ENCODE measurements at places on chromosomes 12 and 14.

GRCh38 chr12:117279606-117280005, 81.8 kb downstream of the NOS1 start:
- DNase-seq: no peak

DNA sequence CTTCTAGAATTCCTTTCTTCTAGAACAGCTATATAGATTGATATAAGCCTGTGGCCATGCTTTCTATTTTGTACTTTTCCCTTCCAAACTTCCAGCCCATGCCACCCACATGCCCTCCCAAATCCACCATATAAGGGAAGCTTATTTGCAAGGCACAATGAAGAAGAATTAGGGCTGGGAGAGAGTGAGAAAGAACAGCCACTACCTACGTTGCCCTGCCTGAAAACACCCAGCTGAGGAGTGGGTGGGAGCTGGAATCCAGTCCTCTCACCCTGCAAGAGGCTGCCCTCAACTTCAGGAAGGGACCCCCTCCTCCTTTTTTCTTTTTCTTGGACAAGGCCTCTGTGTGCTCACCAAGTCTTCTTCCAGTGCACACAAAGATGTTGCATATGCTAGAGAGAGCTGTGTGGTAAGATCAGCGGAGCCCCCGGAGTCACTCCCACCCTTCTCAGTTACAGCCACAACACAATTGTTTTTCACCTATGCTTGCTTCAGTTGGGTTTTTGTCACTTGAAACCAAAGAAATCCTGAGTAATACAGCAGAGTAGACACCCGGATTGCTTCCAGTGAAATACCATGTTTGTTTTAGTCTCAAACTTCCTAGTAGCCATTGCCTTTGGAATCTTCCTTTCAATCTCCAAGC, 38.8 kb downstream of the CDKL1 start:
- no peak for DNase-seq

- no peak for DNase-seq
Observed at GRCh38 chr12:109572506-109572845, 828 bp downstream of the MMAB start.

DNA sequence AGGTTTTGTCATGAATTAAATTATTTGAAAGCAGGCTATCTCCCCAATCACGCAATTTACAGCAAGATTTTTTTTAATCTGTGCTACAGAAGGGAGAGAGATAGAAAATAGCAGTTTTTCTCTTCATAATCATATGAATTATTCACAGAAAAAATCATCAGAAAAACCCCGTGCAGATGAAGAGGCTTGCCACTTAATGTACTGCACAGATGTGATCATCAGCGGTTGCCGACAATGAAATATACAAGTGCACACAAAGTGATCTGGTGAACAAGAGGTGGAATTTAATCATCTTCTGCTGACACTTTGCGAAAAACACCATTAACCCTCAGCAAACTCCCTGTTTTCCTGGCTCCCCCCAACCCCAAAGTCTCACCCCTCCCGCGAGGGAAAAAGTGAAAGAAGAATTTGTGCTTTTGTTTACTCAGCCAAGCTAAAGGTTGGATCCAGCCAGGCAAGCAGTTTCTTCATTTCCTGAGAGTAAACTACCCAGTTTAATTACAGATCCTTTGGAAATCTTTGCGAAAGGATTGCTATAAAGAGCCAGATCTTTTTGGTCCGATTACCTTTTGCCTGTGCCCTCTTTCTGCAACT, 3.1 kb upstream of the LMO3 start:
- DNase-seq: no peak

- no peak for DNase-seq
Observed at GRCh38 chr14:94127330-94127729, 2.1 kb downstream of the IFI27L2 start.

- DNase-seq: no peak
Observed at GRCh38 chr14:21056520-21057163, 980 bp upstream of the RNASE8 start.

DNA sequence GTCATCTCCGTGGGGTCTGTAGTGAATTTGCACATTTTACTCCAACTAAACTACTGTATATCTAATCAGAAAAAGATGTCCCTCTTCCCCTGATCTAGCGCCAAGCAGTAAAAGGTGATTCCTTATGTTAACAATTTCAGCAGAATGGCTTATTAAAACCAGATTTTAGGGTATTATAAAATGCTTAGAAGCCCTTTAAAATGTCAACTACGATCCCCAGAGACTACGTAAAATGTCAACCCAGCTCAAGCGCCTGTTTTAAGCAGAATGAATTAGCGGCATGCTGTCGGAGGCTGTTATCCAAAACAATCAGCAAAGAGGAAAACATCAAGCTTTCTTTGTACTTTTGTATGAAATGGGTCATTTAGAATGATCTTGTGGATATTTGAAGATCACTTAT, 408.9 kb downstream of the SOX5 start:
- DNase-seq: no peak

DNA sequence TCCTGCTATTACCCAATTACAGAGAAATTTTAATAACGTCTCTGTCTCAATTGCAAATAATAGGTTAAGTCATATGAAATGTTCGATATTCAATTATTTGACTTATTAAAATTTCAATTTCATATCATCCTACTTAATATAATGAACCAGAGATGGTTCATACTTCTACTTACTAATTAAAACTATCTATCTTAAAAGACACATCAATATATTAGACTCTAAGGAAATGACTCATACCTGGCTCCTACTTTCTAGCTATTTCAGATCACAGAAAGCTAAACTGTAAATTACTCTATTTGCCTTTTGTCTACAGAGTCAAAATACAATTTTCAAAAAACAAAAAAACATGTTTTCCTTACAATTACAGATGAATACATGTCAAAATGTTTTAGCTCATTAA, 99.6 kb downstream of the CAPZA3 start:
- peak; percentile 42 for DNase-seq

GRCh38 chr12:108257004-108257403, 82.1 kb downstream of the CMKLR1 start:
- DNase-seq: no peak

GRCh38 chr12:12646483-12647072, 34.9 kb downstream of the CREBL2 start:
- no peak for DNase-seq

DNA sequence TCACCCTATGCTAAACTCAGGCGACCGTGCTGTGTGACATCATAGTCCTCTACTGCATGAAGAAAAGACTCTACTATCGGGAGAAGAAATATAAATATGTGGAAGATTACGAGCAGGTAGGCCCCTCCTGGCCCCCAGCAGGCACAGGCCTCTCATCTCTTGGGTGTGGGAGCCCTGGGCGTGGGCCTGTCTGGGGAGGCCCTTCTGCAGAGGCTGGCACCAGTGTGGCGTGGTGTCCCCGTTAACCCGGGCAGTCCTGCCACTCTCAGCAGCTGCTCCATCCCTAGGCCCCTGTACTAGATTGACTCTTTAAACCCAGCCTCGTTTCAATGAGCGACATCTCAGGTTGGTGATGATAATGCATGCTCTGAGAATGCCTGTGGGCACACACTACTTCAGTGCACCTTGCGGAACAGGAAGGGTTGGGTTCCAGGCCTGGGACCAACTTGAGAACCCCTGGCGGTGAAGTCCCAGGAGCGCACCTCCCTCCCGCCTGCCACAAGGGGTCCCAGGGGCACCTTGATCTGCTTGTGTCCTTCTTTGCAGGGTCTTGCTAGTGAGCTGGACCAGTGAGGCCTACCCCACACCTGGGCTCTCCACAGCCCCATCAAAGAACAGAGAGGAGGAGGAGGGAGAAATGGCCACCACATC, 23.2 kb downstream of the P2RX4 start:
- DNase-seq: no peak

DNA sequence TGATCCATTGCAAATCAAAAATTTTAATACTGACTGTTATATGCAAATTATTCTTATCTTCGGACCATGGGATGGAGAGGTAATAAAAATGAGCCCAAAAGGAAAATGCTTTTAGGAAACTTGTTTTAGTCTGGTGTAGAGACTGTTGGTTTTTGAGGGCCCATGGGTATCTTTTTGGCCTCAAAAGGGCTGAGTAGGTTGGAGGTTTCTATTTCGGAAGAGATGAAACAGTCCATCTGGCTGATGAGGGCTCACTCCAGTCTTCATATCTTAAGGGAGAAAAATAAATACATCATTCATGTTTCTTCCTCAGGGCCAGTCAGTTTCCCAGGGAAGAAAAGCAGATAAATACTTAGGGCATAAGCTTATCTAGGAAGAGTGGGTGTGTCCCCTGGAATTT, 290.7 kb downstream of the RMST start:
- no peak for DNase-seq

DNA sequence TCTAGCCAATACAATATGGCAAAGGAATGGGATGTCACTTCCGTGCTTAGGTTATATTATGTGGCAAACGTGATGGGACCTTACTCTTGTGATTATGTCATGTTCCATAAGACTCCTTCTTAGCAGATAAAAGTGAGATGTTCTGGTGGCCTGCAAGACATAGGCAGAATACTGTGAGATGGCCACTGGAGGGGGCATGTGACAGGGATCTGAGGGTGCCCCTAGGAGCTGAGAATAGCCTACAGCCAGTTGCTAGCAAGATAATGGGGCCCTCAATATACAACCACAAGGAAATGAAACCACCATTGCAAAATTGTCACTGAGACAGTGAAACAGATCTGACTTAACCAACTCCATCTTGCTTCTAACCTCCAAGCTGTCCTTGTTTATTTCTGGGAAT, 151.4 kb upstream of the SSTR1 start:
- DNase-seq: no peak

- DNase-seq: no peak
Observed at GRCh38 chr14:35343702-35344101, 51.5 kb downstream of the PSMA6 start.

GRCh38 chr12:19120795-19121194, 8.7 kb upstream of the PLEKHA5 start:
- DNase-seq: peak; percentile 46

DNA sequence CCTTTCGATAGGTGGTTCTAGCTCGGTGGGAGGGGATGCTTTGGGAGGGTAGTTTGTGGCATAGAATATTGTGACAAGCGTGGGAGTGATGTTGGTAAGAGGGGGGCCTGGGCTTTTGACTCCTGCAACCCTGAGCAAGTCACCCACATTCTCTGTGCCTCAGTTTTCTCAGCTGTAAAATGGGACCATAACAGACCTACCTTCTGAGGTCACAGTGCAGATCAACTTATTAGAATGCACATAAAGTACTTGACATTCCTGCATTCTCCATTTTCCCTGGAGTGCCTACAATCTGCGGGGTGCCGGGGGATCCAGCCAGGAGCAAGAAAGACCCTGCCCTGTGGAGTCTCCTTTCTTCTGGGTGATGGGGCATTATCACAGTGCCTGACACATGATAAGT, 63.2 kb downstream of the SLC24A4 start:
- no peak for DNase-seq

GRCh38 chr12:116194935-116195431, 82.5 kb downstream of the MED13L start:
- no peak for DNase-seq

GRCh38 chr12:86675197-86675596, 419.0 kb upstream of the MGAT4C start:
- DNase-seq: no peak

GRCh38 chr12:32567296-32567674, 111.8 kb upstream of the DNM1L start:
- no peak for DNase-seq

GRCh38 chr14:68696266-68696665, 96.6 kb downstream of the ZFP36L1 start:
- no peak for DNase-seq

DNA sequence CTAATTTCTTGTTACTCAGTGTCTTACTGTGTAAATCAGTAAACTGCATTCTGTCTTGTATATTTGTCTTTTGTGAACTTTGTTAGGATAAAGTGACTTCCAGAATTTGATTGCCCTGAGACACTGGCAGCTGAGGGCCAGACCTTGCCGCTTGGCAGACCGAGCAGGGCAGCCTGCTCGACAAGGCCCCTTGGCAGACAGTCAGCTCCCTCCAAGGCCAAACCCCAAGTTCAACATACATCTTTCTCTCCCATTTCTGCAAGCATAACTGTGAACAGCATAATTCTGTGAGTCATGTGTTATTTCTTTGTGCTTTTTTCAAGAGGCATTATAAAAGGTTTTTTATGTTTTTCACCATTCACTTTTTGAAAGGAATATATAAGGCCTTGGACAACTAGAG, 39.2 kb upstream of the BMAL2 start:
- no peak for DNase-seq

DNA sequence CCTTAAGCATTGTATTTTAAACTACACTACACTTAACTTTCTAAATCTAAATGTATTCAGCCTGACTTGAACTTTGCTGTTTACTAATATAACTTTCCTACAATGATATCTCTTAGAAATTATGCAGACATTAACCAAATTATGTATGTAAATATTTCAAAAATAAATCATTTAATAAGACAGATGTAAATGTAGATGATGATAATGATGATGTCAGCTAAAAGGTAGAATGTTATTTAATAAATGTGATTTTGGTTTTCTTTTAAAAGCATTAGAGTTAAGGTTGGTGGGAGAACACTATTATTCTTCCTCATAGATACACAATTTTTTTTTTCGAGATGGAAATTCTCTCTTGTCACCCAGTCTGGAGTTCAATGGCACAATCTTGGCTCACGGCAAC, 10.1 kb downstream of the TAS2R43 start:
- DNase-seq: no peak

DNA sequence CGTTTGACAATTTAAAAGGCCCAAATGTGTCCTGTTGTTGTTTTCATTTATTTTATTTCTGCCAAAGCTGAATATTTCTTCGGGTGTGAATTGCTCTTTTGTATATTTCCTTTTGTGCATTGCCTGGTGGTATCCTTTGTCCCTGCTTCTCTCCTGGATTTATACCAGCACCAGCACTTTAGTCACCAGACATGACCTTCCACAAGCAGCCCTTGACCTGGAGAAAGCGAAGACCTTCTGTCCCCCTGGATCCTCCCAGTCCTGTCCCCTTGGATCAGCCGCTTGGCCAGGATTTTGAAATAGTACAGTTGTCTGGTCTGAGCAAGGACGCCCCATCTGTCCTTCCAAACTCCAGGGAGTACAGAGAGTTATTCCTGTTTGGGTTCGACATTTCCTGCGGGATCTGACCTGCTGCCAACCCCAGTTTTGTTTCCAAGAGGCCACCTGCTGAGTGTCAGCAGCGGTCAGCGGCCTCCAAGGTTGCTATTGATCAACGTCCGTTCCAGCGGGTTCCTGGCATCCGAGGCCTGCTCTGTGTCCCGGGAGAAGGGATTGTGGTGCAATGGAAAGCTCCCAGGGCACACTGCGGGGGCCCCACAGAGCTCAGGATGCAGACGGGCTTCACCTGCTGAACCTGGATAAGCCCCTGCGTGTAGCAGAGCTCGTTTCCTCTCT, 45.1 kb upstream of the CHGA start:
- peak; percentile 3 for DNase-seq

GRCh38 chr14:100476012-100476822, 111.0 kb downstream of the BEGAIN start:
- DNase-seq: peak; percentile 90
